Effector CD4-positive, alpha-beta T cell (primary cell): ENCODE measurements at places on chromosomes 6 and 20.
A peak's percentile ranks its signal among the peaks of the same experiment; 100 is the strongest.

- DNase-seq, result no peak
Measured at GRCh38 chr6:49097116-49097515, 365.9 kb downstream of the MMUT start.

DNA sequence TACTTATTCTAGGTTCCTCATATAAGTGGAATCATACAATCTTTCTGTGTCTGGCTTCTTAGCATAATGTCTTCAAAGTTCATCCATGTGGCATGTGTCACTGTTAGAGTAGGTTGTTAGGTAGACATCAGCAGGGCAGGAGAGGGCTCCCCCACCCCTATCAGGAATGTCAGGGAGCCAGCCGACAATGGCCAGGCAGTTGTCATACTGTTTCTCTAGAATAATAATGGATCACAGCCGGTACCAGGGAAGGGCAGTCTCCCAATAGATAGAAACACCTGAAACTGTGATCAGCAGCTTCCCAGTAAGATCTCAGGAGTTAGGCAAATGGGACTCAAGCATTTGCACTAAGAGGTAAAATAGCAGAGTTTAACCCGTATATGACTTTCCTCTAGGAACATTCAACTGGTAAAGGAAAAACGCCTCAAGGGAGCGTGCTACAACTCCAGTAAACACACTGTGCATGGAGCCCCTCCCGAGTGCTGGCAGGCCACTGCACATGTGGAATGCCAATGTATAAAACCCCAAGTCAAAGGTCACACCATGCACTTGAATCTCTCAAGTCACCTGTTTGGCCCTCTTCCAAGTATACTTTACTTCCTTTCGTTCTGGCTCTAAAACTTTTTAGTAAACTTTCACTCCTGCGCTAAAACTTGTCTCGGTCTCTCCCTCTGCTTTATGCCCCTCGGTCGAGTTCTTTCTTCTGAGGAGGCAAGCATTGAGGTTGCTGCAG, 29.8 kb upstream of the SIRT5 start:
- no peak for DNase-seq

GRCh38 chr6:62797190-62797589, 414.1 kb upstream of the FKBP1C start:
- DNase-seq, result no peak

DNA sequence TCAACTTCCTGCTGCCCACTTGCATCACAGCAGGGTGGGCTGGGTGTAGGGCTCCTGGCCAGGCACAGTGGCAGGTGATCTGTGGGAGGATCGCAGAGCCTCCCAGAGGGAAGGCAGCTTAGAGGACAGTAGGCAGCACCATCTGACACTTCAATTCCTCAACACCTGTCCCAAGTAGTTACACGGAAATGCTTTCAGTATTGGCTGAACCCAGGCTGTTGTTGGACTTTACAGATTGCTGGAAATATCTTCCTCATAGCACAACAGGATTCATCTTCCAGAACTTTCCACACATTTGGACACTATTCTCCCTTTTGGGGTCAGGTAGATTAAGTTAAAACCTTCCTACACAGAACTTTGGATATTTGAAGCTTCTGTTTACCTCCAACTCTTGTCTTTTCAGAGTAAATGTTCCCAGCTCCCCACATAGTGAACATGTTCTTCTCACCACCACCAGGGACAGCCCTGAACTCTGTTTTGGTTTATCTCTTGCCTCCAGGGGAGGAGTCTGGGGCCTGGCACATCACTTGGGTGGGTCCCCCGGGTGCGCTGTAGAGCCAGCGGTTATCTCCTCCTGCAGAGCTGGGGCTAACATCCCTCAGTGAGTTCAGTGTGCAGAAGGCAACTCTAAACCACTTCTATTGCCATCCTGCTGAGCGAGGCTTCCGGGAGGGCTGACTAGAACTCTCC, 3.5 kb upstream of the SLC22A2 start:
- DNase-seq, result no peak

DNA sequence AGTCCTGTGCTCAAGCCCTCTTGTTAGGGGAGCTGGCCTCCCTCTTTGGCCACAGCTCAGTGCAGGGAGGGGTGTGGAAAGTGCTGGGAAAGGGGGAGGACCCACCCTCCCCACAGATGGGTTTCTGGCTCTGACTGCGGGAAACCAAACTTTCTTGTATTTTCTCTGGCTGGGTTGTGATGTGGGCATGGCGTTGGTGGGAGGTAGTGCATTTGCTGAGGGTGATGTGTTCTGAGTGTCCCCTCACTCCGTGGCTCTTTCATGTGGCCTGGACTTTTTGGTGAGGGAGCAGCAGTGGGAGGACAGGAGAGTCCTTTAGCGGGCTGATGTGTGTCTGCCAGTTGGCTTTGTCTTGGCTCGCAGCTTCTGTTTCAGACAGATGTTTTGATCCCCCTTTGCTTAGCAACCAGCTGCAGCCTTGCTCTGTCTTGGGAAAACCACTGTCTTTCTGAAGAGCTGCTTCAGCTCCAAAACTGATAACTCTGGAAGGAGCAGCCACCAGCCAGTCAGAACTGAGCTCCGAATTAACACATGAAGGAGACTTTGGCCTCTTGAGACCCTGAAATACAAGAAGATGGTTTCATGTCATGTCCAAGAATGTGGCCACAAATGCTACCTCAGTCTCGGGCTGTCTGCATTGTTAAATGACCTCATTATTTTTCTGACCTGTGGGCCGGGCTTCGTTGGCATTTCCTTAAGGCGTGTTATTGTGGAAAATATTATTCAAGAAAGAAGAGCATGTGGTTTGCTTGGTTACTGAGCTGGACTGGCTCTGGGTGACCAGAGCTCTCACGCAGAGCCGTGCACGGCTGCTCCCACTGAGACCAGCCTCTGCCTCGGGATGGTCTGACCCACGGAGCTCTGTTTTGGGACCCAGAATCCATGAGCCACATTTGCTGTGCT, 21.5 kb downstream of the SYNJ2 start:
- no peak for DNase-seq

DNA sequence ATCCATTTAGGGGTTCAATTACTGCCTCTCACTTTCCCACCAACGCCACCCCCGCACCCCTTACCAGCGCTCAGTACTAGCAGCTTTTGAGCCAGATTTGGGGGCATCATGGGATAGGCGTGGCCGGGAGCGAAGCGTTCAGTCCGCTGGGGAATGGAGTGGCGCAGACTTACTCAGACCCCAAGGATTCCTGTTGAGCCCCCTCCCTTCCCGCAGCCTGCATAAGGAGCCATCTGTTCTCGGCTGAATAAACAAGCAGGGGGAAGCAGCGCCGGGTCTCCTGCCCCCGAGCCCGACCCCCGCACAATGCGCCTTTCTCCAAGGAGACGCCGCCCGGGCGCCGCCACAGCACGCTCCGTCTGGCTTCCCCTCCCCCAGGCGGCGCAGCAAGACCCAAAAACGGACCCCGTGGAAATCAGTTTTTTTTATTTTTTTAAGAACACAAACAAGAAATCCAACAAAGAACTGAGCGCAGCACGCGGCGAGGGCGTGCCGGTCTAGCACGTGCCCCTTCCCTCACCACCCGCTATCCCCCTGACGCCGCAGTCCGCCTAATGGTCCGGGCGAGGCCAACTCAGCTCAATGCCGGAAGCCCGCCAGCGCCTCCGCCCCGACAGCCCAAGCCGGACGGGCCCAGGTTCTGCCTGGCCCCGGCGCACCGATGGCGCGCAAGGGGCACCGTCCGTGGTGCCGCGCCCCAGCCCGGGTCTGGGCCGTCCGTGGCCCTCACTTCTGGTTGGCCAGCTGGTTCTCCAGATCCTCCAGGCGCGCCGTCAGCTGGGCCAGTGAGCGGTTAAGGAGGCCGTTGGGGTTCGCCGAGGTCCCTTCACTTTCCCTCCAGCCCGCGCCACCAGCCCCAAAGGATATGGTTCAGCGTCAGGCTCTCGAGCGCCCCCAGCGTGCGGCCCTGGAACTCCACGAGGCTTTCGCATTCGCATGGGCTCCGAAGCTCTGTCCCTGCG, 13.3 kb upstream of the RBPJL start:
- peak; percentile 71 for DNase-seq

DNA sequence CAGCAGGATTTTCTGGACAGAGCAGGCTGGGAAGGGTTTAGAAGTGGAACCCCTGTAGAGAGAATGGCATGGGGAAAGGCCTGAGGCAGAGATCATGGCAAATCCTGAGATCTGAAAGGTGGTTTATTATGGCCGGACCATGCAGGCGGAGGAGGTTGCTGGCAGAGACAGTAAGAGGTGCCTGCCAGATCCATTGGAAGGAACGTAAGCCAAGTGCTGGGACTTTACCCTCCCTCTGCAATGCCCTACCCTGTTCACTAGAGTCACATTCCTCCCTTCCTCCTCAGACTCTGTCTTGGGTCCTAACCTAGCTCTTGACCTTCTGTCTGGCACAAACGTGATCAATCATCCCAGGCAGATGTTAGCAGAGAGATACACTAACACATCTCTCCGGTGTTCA, 66.4 kb upstream of the SLC22A23 start:
- no peak for DNase-seq

DNA sequence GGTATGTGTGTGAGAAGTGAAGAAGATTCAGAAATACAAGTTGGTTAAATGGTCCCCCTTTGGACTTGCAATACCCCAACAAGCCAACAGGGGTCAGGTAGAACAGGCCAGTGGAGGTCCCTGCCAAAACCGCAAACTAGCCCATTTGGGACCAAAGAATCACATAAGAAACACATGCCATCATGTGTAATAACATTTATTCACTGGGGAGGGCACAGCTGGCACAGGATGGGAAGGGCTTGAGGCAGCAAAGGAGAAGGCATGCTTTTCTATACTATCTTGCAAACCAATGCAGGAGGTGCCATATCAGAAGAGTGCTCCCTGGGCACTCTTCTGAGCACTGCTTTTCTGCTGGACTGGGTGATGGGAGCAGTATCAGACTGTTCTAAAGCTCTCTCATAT, 116.1 kb upstream of the TRAF3IP2 start:
- no peak for DNase-seq

GRCh38 chr6:131787766-131788712, 19.8 kb upstream of the ENPP1 start:
- DNase-seq, result no peak

DNA sequence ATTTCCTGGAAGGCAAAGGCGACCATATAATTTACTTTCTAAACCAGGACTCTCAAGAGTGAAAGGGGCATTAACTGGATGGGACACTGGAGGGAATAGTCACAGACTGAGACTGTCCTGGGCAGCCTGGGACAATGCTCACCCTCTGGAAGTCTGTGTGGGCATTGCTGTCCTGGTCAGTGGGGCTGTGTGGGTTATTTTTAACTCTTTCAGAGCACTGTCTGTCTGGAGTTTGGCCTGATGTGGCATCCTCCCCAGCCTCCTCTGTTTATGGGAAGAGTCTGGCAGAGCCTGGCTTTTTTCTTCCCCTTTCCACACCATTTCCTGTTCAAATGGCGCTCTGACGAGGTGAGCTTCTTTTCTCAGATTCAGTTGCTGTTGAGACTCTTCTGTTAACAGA, 11.7 kb downstream of the DAAM2 start:
- no peak for DNase-seq

DNA sequence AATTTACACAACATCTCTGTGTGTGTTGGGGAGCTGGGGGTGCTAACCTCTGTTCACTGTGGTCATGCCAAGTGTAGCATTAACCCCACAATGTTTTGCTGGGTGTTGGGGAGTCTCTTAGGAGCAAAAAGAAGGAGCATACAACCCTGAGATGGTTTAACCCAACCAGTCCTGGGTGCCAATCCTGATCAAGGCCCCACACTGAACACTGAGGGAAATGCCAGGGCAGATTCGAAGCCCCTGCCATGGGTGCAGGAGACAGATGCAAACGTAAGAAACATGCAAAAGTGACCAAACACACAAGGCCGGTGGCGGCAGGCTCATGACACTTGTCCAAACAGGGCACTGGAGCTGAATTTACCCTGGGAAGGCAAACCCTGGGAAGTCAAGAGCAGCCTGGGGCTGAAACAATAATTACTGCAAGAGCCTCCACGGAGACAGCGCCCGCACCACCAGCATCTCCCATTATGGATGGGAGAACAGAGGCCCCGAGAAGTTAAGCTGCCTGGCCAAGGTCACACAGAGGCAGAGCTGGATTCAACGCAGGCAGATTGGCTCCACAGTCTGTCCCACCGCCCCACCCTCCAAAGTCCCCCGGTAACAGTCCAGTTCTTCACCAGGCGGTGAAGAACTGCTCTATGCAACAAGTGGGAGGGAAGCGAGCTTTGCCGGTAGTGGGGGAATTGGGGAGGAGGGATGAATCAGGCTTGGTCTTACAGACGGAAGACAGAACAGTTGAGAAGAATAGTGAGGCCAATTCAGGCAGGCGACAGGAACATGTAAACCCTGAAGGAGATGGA, 8.5 kb downstream of the ACSS1 start:
- no peak for DNase-seq

DNA sequence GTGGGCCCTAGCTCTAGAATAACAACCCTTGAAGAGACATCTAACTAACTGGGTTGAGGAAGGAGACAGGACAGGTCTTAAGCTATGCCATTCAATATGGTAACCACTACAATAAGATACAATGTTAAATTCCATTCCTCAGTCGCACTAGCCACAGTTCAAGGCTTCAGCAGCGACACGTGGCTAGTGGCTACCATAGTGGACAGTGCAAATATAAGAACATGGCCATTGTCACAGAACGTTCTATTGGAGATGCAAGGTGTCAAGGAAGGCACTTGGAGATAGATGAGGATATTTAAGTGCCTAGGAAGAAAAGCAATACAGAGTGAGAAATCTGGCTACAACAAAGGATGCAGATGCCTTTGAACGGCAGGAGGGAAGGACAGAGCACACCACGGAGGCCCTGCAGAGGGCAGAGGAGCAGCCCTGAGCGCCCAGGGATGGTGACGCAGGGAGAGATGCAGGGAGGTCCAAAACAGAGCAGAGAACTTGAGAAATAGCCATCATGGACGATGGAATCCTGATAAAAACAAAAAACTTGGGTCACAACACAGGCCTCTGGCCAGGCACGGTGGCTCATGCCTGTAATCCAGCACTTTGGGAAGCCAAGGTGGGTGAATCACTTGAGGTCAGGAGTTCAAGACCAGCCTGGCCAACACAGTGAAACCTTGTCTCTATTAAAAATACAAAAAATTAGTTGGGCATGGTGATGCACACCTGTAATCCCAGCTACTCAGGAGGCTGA, 140.7 kb downstream of the ZMYND8 start:
- DNase-seq, result no peak

GRCh38 chr20:63036291-63036690, 29.5 kb upstream of the BHLHE23 start:
- no peak for DNase-seq

- DNase-seq, result no peak
Measured at GRCh38 chr20:7772371-7772770, 167.9 kb downstream of the HAO1 start.

DNA sequence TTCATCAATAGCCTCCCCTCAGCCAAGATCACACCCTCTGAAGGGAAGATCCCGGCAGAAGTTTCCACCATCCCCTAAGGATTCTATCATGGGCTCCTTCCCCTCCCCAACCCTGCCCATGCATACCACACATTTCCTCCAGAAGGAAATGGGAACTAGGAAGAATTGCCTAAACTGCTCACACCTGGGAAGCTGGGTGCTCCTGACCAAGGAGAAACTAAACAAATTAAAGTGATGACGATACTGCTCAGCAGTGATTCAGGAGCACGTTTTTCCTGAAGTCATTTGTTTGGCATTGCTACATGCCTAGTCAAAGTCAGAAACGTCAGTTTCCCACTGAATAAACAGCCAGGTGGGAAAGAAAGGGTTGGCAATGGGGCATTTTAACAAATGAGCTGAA, 136.1 kb upstream of the CDYL start:
- no peak for DNase-seq
